ENCODE measurements at places on chromosomes 13 and 19. TPM values are rescaled to one million over a fixed set of nuclear protein-coding genes. Genes with fewer than 3 reads are reported as not detected.

The KISS1R gene
- 0.92 TPM for total RNA-seq

The PLVAP gene
- 1.2 TPM for total RNA-seq

The PTH2 gene
- total RNA-seq: not detected

The FXYD5 gene
- total RNA-seq: 107 TPM

The TNFSF9 gene
- total RNA-seq: 12.5 TPM
